CD4-positive, alpha-beta T cell treated with Interleukin-21 for 1 hour (primary cell): ENCODE measurements at places on chromosomes 12 and 14.

DNA sequence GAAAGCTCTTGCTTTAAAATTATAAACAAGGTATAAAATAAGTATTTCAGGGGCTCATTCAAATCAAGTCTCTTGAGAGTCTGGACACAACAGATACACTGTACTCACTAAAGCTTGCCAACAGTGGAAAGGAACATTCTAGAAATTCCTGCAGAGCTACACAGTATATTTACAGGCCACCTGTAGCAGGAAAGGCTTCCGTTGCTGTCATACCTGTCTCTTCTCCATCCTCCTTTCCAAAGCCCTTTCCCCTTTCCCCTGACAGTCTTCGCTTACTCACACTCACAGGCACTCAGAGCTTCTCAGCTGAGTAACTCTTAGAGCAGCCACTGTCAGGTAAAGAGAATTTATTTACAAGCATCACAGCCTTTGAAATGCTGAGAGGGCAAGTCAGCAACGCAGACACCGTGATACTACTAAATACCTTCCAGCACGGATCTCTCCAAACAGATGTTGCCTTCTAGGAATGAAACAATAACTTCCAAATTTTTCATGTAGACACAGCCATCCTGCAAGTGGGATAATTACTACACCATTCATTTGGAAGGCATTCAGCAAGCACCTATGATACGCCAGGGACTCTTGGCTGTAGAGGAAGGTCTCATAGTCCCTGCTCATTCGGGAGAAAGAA, 167.9 kb downstream of the FOXN3 start:
- DNase-seq, result no peak

GRCh38 chr12:94690198-94690771, 39.9 kb upstream of the TMCC3 start:
- DNase-seq, result no peak

DNA sequence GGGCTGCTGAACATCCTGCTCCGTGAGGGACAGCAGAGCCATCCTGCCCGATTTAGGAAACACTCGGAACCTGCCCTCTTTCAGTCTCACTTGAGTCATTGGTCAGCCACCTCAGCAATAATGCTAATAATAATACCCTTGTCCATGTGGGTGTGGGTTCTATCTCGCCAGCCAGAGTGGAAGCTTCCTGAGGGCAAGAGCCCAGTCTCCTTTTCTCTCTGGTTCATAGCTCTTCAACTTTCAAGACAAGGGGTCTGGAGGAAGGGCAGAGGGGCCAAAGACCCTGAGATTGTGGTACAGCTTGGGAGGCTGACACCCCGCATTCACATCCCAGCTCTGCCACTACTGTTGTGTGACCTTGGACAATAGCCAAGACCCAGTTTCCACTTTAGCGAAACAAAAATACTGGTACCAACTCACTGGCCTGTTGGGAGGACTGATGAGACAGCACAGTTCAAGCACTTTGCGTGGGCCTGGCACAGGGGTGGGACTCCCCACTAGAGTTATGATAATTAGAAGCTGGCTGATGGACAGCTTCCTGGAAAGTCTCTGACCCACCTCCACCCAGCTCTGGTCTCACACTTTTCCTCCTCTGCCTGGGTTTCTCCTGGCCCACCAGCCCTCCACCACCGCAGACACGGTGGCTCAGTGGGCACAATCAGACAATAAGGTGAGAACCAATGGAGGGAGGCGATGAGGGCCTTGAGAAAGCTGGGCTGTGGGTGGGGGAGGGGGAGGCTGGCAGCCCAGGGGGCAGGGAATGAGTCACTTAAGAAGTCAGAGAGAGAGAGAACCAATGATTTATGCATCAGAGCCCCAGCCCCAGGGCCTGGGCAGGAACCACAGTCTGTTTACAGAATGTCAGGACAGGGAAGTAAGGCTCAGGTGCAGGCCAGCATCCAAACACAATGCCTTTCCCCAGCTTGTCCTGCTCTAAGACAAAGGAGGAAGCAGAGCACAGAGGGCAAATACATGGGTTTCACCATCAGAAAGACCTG, 9.6 kb downstream of the FAIM2 start:
- no peak for DNase-seq

DNA sequence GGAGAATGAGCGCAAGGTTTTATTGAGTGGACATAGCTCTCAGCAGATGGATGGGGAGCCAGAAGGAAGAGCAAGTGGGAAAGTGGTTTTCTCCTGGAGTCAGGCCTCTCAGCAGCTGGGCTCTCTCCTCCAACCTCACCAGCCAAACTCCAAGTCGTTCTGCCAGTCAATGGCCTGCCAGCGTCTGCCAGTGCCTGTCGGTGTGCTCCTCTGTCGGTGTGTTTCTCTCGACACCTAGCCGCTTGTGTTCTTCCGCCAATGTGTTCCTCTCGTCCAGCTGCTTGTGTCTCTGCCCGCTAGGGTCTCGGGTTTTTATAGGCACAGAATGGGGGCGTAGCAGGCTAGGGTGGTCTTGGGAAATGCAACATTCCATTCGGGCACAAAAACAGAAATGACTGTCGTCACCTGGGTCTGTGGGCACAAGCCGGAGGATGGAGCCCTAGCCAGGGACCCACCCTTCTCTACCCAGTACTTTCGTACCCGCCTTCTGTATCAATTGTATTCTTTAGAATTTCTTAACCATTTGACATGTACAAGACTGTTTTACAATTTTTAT, 1365.4 kb downstream of the FSCB start:
- DNase-seq, result no peak

- no peak for DNase-seq
These were observed 161.8 kb downstream of the SRGAP1 start for GRCh38 chr12:64006211-64006825.

DNA sequence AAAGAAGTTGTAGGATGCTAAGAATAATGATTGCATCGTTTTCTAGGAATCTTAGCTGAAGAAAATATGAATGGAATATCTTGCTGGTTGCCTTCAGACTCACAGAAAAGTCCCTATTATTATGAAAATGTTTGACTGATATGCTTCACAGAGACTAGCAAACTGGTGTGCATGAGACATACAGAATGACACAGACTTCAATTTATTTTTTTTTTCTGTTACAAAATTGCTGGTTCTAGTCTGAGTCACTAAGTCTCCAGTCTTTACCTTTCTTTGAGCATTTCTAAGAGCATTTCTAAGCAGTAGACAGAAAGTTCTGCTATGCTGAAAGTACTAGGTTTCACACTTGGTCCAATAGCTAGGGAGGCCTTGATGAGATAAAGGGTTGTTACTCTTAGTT, 377.6 kb upstream of the ATP2B1 start:
- no peak for DNase-seq

GRCh38 chr12:108340037-108340436, 926 bp upstream of the CMKLR1 start:
- DNase-seq, result no peak

- DNase-seq, result no peak
These were observed 6.5 kb downstream of the SLC8B1 start for GRCh38 chr12:113328368-113328889.

GRCh38 chr12:32486158-32486557, 86.8 kb downstream of the FGD4 start:
- DNase-seq, result no peak

GRCh38 chr14:99213527-99213971, 58.4 kb downstream of the BCL11B start:
- no peak for DNase-seq

DNA sequence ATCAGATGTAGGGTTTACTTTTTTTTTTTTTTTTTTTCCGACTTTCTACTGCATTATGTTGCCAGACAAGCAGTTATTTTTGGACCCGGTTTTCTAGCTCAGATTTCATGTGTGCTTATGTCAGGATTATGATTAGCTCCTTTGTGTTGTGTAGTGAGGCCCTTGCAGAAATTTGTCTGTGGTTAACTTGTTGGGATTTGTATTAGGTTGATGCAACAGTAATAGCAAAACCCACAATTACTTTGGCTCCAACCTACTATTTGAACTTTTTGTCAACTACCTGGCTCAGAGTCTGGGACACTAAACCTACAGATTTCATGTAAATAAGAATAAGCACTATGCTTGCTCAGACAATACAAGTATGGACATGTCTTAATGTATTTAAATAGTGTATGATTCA, 44.1 kb upstream of the KCNJ8 start:
- DNase-seq, result no peak

DNA sequence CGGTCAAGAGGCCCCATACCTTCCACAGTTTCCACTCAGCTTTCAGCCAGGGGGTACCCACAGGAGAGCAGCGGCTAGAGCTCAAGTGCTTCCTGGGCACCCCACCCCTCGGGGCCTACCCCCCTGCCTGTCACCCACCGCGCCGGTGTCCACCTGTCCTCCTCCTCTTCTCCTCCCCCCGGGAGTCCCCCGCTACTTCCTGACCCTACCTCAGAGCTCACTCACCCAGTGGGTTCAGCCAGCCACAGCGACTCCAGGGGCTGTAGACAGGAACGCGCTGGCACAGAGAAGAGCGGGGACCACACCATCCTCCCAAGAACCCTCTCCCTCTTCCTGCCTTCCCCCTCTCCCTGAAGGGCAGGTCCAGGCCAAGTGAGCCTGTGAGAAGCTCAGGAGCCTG, 123.0 kb downstream of the ESRRB start:
- DNase-seq, result no peak

DNA sequence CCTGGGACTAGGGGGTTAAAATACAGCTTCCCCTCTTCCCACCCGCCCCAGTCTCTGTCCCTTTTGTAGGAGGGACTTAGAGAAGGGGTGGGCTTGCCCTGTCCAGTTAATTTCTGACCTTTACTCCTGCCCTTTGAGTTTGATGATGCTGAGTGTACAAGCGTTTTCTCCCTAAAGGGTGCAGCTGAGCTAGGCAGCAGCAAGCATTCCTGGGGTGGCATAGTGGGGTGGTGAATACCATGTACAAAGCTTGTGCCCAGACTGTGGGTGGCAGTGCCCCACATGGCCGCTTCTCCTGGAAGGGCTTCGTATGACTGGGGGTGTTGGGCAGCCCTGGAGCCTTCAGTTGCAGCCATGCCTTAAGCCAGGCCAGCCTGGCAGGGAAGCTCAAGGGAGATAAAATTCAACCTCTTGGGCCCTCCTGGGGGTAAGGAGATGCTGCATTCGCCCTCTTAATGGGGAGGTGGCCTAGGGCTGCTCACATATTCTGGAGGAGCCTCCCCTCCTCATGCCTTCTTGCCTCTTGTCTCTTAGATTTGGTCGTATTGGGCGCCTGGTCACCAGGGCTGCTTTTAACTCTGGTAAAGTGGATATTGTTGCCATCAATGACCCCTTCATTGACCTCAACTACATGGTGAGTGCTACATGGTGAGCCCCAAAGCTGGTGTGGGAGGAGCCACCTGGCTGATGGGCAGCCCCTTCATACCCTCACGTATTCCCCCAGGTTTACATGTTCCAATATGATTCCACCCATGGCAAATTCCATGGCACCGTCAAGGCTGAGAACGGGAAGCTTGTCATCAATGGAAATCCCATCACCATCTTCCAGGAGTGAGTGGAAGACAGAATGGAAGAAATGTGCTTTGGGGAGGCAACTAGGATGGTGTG, 1.9 kb downstream of the GAPDH start:
- DNase-seq, result no peak

GRCh38 chr12:116594325-116595038, 35.3 kb downstream of the MAP1LC3B2 start:
- DNase-seq, result peak; percentile 58

GRCh38 chr12:47085815-47086252, 6.1 kb upstream of the AMIGO2 start:
- peak; percentile 67 for DNase-seq

DNA sequence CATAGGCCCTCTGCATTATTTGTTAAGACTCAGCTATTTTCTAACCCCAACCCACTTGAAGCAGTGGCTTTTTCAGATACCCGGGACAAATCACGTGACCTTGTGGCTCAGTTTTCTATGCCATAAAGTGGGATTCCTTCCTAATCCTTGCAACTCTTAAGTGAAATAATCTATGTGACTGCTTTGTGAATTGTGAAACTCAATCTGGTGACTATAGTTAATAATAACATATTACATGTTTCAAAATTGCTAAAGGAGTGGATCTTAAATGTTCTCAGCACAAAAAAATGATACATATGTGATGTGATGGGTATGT, 17.3 kb downstream of the EML1 start:
- DNase-seq, result no peak

DNA sequence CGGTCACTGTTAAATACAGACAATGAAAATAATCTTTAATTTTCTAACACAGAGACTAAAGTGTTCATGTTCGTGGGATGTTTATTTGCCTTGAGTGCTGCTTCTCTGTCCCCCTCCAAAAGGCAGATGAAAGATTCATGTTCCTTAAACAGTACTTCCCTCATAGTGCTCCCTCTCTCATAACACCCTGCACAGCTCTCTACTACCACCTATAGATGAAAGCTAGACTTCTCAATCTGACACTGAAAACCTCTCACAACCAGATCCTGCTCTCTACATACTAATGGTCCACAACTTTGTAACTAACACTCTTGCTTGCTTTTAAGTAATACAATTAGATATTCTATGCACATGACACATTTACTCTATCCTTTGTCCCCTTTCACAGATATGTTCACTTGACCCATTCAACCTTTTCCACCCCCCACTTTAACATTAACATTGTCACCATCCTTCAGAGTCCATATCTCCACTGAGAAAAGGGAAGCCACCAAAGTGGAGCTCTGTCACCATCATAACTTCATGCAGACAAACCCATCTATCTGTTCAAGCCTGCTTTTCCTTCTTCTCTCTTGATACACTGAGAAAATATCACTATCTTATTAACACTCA, 266.4 kb upstream of the USP15 start:
- DNase-seq, result peak; percentile 24

- no peak for DNase-seq
These were observed 150.9 kb downstream of the MDGA2 start for GRCh38 chr14:47524524-47524923.

- DNase-seq, result no peak
These were observed 126.7 kb upstream of the PWP1 start for GRCh38 chr12:107558816-107559382.

DNA sequence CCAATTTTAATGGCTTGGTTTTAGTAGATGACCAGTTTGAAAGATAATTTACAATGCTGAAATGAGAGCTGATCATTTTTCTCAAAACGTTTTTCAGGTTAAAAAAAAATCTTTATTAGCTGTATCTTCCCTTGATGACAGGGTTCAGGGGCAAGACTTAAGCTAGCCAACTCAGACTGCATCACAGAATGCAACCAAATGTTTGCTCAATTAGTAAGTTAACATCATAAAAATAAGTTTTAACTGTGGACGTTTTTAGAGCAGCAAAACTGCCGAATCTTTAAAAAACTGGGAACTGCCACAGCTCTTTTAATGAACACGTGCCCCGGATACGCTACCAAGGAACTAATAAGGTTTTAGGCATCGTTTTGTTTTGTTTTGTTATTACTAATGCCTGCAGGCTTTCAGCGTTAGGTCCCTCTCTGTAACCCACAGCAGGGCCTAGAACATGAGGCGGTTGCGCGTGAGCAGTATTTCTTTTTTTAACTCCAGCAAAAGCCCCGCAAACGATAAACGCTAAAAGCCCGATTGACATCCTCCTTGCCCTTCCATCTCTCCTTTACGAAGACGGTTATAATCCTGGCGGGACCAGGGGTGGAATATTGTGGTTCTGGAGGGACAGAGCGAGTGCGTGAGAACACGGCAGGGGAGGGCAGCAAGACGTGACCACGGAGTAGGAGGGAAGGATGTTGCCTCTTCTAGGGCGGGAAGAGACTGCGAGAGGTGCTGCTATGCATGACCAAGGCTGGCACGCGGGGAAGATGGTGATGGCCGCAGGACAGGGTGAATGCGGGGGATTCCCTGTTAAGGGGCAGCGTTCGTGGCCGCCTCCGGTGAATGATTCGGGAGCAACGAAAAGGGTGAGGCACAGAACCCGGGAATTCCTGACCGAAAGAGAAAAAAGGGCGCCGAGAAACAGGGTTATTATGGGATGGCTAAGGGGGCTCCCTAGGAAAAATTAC, 652 bp downstream of the SUPT16H start:
- peak; percentile 48 for DNase-seq

GRCh38 chr12:119547001-119547400, 46.6 kb upstream of the TMEM233 start:
- no peak for DNase-seq

- no peak for DNase-seq
These were observed 957.5 kb downstream of the SLC6A15 start for GRCh38 chr12:83954956-83955601.
